ENCODE measurements at places on chromosomes 11 and 22.

- DNase-seq, result no peak
These were observed 28.9 kb downstream of the PLEKHA7 start for GRCh38 chr11:16985297-16985696.

DNA sequence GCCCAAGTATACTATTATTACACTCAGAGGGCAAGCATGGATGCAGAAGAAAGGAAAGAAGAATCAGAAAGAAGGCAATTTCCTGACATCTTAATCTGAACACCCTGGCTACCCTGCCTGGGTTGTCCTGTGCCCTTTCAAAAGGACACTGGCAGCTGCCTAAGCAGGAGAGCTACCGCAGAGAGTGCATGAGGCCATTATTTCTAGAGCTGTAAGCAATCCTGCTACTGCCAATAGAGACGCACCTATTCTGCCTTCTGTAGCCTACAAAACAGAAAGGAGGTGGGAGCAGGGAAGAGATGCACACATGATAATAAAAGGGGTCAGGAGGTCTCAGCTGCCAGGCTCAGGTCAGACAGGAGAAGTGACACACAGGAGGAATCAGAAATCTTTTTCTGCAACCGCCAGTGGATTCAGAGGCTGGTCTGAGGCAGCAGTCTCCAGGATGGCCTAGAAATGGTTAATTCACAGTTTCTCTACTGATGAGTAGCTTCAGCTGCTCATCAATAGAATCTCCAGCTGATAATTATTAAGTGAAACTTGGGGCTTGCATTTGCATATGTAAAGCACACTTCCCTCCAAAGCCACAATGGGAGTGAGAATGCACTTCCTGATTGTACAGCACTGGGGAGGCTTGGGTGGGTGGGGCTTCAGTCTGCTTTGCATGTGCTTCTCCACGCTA is 253.9 kb downstream of the LARGE1 start:
- no peak for DNase-seq

- no peak for DNase-seq
These were observed 27.4 kb downstream of the SLC43A1 start for GRCh38 chr11:57487920-57488659.

- DNase-seq, result no peak
These were observed 15.9 kb upstream of the DGCR8 start for GRCh38 chr22:20064140-20064480.

DNA sequence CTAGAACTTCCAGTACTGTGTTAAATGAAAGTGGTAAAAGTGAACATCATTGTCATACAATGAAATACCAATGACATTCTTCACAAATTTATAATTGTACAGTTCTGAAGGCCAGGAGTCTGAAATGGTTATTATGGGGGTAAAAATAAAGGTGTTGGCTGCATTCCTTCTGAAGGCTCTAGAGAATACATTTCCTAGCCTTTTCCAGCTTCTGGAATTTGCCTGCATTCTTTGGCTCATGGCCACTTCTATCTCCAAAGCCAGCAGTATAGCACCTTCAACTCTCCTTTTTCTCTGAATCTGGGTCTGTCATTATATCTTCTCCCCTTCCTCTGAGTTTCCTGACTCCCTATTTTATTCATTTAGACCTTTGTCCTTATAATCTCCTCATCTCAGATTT is 1232.7 kb upstream of the TENM4 start:
- no peak for DNase-seq

GRCh38 chr22:41699264-41700107 is at the start of gene MEI1:
TSS of gene MEI1 (plus strand) at chr22:41699503. CDS start at chr22:41699539, 36 bp downstream.
- DNase-seq, result no peak

DNA sequence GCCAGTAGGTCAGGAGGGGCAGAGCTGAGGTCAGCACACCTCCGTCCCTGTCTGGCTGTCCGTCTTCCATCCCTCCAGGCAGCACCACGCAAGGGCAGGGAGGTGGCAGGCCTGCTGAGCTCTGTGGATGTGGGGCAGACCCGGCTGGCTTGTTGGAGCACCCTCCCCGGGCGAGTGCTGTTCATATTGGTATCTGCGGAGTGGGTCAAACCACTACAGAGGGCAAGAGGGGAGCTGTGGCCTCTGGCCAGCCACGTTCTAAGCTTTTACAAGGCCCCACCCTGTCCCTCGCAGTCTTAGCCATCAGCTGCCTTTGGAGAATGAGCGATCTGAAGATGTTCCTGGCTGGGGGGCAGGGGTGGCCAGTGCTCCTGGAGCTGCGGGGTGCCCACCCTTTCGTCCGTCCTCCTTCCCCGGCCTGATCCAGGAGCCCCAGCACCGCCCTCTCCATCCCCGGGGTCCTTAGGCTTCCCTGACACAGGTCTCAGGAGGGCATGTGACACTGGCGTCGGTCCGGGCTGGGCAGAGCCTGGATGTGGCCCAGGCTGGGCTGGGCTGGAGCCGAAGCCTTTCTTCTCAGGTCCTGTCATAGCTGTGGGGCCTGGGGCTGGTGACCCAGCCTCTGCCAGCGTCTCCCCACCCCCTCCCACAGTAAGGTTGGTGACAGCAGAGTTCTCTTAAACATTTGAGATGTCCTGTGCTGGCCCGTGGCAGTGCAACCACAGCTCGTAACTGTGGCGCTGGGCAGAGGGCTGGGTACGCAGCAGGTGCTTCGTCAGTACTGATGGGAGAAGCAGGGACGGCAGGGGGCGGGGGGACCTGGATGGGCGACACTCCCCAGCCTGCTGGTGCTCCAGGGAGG is 31.7 kb upstream of the GRAMD4 start:
- DNase-seq, result no peak

DNA sequence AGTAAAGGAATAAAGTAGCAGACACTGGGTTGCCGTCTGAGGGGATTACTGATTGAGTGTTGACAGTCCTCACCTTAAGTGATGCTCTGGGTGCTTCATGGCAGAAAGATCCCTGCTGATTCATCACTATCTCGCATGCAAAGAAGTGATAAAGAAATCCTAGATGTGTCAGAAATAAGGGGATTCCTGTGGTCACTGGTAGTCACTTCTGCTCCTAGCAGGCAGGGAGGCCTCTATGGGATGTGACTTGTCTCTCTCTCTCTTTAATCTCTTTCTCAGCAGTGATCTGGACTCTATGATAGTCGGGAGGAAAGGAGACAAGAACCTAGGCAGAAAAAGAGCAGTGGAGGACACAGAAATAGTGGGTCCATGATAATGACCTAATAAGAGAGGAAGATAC is 30.9 kb upstream of the OR56A1 start:
- no peak for DNase-seq

DNA sequence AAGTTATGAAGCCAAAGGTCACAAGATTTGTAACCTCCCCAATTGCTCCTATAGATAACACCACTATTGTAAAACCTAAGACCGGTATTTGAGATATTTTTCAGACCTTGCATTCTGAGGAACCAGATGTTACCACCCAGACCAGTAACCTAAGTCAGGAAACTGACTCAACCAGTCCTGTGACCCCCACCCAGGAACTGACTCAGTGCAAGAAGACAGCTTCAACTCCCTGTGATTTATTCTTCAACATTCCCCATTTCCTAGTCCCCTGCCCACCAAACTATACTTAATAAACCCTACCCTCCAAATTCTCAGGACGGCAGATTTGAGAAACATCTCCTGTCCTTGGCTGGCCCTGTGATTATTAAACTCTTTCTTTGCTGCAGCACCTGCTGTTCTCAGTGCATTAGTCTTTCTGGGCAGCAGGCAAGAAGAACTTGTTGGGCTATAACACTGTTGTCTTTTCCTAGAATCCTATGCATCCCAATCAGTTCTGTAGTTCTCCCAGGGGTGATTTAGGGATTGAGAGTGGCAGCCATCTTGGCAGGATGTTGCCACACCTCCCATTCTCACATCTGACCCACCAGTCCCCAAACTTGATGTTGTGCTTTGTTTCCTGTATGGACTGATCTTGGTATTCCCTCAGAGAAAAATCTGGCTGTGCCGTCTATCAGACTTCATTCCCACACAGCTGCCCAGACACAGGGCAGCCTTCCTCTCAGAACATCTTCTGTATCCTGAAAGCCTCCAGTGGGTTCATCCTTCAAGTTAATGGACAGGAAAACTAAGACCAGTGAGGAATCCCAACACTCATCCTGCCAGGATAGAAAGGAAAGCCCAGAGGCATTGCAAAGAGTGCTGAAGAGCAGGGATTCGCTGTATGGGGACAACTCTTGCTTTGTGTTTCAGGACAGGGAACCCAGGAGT is 104.0 kb downstream of the PDE2A start:
- DNase-seq, result no peak

DNA sequence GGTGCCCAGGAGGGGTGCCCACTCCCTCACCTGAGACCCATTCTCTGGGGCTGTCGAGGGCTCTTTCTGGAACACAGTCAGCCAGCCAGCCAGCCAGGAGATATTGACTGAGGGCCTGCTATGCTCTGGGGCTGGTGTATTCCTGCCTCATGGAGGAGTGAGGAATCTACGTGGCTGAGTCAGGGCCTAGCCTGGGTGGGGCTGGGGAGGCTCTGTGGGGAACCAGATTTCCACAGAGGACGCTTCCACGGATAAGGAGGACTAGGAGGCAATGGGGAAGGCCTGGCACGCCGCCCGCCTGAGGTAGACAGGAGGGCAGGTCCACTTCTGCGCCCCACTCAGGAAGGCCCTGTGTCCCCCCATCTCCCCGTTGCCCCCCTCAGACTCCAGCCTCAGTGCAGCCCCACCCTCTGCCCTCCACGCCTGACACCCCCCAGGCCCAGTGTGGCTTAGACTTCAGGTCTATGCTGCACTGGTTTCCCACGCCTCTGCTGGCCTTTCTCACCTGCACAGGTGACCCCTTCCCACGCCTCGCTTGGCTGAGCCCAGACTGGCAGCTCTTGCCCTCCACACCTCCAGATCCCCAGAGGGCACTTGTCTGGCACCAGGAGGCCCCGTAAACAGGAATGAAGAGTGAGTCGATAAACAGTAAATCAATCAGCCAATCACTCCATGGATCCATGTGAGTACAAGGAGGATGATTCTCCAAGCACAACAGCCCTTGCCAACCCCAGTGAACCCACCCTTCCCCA is 37.5 kb downstream of the MACROD1 start:
- no peak for DNase-seq

DNA sequence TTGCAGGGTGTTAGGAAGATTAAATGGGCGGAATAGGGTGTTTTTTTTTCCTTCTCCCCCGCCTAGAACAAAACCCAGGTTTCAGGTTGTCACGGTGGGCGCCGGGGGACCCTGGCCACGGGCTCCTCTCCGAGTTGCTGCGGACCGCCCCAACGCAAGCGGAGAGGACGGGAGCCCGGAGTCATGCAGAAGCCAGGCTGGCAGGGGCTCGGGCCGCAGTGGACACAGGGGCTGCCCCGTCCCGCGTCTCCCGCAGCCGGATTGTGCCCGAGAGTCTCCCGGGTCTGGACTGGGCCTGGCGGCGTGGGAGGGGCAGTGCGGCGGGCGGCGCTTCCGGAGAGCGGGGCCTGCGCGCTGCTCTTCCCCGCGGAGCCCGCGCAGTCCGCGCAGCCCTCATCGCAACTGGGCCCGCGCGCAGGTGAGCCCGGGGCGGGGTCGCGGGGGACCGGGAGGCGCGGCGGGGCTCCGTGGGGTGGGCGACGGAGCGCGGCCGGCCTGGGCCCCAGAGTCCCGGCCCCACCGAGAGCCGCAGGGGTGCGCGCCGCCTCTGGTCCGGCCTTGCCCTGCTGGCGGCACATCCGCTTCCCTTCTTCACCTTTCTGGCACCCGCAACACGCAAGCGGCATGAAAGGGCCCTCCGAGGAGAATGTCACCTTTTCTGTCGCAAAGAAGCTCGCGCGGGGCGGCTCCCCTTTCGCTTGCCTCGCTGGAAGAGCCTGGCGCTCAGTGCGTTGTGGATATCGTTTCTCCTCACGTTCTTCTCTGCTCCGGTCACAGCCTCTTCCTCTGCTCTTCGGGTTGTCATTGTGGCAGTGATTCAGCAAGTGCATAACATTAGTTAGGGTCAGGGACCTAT is at the start of gene TIRAP:
Gene TIRAP (plus strand): TSS at position 358 of the 856 bp plus-strand sequence. CDS start 7,802 bp downstream, outside the sequence.
- DNase-seq, result no peak

- DNase-seq, result no peak
These were observed 773.4 kb upstream of the RAG2 start for GRCh38 chr11:37371346-37371970.

DNA sequence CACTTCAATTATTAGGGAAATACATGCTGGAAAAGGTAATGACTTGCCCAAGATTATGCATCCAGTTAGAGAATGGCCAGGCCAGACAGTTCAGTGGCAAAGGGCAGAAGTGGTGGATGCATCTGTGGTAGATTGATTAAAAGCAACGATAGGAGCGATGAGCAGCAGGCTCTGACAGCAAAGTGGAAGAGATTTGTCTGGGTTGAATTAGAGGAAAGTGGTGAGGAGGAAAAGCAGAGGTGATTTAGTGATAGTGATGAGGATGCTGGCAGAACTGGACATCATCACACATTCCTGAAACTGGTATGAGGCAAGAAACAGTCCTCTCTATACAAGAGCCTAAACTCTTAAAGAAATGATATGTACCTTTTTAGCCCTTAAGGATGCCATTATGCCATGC is 12.5 kb downstream of the HSD17B12 start:
- no peak for DNase-seq

DNA sequence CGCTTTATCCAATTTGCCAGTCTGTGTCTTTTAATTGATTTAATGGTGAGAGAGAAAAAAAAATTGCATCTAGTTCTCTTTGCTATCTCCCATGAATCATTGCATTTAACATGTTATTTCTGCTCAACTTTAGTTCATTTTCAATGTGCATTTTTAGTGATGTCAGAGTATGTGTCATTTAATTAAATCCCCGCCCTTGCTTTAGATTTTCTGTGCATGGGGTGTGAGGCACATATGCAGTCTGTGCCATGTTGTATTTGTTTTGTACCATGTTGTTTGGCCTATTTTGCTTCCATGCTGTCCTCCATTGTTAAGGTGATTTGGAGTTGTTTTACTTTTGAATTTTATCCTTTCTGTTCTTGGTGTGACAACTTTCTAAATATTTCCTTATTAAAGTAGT is 8.3 kb upstream of the NCR3LG1 start:
- no peak for DNase-seq

DNA sequence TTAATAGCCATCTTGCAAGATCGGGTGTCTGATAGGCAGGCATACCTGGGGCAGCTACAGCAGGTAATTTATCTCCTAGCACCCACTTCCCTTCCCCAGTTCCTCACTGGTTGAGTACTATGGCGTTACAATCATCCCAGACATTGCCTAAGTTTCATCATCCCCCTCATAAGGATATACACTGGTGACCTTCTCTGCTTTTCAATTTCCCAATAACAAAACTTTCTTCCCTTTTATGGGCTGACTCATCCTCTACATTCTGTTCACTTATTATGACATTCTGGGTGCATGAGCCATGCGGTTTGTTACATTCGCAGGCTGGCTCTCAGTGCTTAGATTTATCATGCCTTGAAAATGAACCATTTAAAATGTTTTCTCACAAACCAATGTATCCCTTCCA is 5.0 kb upstream of the MRPL11 start:
- no peak for DNase-seq

DNA sequence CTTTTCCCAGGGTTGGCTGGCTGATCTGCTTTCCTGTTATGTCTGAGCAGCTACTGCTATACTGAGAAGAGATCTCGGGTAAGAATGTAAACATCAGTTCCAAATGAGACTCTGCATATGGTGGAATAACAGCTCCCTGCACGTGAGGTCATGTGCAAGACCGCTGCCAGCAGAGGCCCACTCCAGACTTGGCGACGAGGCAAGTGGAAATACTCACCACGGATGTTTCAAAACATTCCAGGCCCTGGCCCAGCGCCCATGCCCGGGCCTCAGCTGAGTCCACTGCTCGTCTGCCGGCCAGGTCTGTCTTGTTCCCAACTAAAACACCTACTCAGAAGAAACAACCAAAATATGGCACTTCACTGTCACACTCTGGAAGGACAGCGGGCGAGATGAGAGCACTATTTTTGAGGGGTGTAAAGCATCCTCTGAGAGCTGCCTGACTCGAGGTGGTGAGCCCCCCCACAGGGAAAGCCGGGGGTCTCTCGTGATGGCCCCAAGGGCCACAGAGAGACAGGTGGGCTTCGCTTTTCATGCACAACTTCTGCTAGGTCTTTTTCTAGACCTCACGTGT is 13.1 kb downstream of the IFT27 start:
- DNase-seq, result no peak

Data from glomerular endothelial cell (primary cell).